ENCODE measurements at places on chromosomes 3 and 15.

- no peak for DNase-seq
Measured at GRCh38 chr3:72721683-72722381, 126.4 kb downstream of the SHQ1 start.

- no peak for DNase-seq
Measured at GRCh38 chr3:22297436-22297835, 546.4 kb upstream of the ZNF385D start.

GRCh38 chr3:120928991-120929390 is 21.0 kb downstream of the STXBP5L start:
- no peak for DNase-seq

DNA sequence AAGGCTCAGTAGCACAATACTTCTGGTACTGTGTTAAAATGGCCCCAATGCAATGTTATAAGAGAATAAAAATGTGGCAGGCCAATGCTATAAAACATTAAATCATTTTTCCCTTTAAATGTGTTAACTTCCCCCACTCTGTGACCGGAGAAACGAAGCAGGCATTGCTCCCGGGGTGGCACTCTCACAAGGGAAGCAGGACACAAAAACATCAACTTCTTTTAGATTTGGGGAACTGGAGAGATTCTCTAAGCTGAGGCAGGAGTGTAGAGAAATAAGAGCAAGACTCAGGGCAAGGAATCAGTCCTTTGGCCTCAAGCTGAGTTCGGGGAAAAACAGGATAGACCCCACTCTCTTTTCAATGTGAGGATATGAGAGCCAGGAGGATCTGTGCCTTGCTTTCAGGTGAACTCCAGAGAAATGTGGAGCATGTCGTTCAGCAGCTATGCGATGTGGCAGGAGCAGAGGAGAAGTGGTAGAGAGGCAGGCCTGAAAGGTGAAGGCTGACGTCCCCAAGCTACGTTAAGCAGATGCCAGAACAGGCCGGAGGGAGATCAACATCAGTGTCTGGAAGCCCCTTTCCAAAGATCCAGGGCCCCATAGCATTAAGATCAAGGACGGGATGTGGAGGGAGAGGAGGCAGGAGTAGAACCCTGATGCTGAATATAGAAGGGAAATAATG is 160.2 kb downstream of the PLD1 start:
- no peak for DNase-seq

DNA sequence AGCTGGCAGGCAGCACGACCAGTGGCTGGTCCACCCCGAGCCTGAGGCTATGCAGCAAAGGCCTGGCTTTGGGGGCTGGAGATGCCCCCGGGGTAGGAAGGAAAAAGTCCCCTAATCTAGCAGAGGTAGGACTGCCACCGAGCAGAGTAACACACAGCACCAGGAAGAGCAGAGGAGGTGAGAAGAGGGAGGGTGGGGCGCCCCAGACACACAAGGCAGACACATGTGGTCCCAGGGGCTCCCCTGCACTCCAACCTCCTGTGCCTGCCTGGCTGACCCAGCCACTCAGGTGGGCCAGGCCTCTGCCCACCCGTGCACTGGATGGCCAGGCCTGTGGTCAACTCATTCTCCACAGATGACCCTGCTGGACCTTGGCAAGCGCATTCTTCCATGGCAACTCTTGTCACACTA is 112.4 kb downstream of the ADCY5 start:
- no peak for DNase-seq

DNA sequence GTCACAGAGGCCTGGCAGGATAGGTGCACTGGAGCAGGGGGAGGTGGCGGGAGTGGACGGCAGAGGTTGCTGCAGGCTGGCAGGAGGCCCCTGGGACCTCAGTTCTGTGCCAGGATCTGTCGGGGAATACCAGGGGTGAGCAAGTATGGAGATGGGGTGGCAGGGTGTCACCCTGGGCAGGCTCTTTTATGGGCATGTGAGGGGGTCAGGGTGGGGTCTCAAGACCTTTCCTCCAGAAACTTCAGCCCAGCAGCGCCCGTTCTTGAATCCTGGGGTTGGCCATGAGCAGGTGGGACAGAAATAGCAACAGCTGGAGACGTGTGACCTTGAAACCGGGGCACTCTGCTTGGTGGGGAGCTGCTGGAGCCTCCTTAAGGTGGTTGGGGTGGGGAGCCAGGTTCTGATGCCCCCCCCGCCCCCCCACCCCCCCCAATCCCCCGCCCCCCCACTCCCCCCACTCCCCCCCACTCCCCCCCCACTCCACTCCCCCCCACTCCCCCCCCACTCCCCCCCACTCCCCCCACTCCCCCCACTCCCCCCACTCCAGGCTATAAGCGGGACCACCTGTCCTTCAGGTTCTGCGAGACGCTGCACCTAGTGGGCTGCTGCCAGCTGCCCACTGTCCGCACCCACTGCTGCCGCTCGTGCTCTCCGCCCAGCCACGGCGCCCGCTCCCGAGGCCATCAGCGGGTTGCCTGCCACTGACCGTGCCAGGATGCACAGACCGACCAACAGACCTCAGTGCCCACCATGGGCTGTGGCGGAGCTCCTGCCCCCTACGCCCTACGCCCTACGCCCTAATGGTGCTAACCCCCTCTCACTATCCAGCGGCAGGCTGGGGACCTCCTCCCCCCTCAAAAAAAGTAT is 84.9 kb downstream of the TBC1D2B start:
- no peak for DNase-seq

DNA sequence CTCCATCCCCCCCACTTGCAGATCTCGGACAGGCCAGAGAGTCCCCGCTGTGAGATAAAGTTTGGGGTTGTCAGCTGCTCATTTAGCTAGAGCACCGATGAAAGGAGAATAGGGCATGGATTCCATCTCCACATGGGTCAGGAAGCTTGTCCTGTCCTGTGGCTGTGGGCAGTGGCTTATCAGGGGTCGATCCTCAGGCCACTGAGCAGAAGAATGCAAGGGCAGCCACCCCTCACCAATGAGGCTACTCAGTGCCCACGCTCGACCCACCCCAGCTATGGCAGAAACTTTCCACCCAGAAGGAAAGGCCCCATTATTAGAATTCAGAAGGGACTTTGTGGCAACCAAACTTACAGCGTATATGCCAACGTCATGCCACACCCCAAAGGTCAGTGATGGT is 43.3 kb downstream of the CPN2 start:
- no peak for DNase-seq

DNA sequence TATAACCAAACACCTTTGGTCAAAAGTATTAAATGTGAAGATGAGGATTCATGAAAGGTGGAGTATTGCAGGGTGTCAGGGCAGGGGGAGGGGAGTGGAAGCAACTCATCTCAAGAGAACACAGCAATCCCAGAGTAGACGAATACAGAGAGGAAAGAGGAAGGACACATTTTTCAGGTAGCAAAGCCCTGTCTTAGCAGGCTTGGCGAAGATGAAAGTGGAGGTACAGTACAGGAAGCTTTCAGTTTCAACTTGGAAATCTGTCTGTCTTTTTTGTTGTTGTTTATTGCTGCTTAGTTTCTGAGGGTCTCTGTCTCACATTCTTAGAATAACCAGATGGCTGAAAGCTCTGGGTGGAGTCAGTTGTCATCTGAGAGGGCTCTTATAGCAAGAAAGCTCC is 80.8 kb upstream of the GPR149 start:
- no peak for DNase-seq

DNA sequence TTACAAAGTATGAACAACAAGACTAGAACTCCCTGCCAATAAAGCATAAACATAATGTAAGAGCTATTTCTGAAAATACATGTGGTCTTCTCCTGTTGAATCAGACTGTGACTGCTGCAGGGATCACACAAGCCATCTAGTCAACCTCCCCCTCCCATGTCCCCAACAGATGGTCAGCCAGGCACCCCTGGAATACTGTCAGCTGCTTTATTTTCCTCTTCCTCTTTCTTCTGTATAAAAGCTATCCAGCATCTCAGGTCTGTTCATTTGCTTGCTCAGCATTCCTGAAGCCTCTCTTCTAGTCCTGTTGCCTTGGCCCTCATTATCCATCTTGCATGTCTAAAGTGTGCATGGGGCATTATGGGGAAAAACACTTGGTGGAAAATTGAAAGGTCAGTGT is 6.5 kb upstream of the MINDY4B start:
- DNase-seq, result no peak

DNA sequence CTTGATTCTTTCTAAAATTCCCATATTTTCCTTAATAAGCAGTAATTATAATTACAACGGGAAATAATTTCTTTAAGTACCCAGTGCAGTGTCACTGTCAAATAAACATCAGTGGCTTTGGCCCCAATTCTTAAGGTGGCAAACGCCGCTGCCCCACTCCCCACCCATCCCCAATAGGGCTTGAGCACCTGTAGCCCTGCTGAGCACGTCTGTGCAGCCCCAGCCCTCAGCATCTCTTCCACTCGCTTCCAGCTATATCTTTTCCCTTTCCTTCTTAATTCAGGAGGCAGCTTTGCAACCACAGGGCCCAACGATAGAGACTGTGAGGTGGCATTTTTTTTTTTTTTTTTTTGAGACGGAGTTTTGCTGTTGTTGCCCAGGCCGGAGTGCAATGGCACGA is 9.0 kb downstream of the PPM1M start:
- DNase-seq, result peak; percentile 24

- no peak for DNase-seq
Measured at GRCh38 chr15:92747047-92747446, 91.5 kb upstream of the FAM174B start.

GRCh38 chr3:195031574-195032003 is 239.4 kb downstream of the XXYLT1 start:
- DNase-seq, result peak; percentile 21

DNA sequence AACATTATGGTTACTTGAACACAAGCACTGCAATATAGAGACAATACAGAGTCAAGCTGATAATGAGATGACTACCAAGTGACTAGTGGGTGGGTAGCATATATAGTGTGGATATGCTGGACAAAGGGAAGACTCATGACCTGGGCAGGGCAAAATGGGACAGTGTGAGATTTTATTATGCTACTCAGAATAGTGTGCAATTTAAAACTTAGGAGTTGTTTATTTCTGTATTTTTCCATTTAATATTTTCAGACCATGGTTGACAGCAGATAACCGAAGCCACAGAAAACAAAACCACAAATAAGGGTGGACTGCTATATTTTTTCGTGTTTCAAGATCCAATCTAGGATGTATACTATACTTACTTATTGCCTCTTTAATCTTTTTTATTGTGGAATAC is 19.6 kb downstream of the GALK2 start:
- DNase-seq, result no peak

GRCh38 chr3:156721687-156722618 is 47.6 kb downstream of the TIPARP start:
- no peak for DNase-seq

GRCh38 chr3:4067893-4068292 is 235.3 kb upstream of the SETMAR start:
- DNase-seq, result no peak

GRCh38 chr3:174958671-174959328 is 99.7 kb downstream of the NAALADL2 start:
- no peak for DNase-seq

GRCh38 chr3:136730595-136731273 is 21.4 kb downstream of the STAG1 start:
- DNase-seq, result no peak

GRCh38 chr3:150666167-150666566 is 37.6 kb downstream of the ERICH6 start:
- no peak for DNase-seq

GRCh38 chr3:193798051-193798450 is 205.0 kb downstream of the OPA1 start:
- no peak for DNase-seq

GRCh38 chr3:27224197-27224596 is 145.0 kb downstream of the NEK10 start:
- no peak for DNase-seq

- no peak for DNase-seq
Measured at GRCh38 chr3:140378571-140379340, 299.1 kb upstream of the TRIM42 start.

- DNase-seq, result no peak
Measured at GRCh38 chr3:54781728-54782127, 146.1 kb downstream of the LRTM1 start.

- no peak for DNase-seq
Measured at GRCh38 chr3:16468002-16468335, 45.5 kb downstream of the RFTN1 start.

GRCh38 chr3:131616719-131617118 is 113.9 kb upstream of the MRPL3 start:
- DNase-seq, result no peak

DNA sequence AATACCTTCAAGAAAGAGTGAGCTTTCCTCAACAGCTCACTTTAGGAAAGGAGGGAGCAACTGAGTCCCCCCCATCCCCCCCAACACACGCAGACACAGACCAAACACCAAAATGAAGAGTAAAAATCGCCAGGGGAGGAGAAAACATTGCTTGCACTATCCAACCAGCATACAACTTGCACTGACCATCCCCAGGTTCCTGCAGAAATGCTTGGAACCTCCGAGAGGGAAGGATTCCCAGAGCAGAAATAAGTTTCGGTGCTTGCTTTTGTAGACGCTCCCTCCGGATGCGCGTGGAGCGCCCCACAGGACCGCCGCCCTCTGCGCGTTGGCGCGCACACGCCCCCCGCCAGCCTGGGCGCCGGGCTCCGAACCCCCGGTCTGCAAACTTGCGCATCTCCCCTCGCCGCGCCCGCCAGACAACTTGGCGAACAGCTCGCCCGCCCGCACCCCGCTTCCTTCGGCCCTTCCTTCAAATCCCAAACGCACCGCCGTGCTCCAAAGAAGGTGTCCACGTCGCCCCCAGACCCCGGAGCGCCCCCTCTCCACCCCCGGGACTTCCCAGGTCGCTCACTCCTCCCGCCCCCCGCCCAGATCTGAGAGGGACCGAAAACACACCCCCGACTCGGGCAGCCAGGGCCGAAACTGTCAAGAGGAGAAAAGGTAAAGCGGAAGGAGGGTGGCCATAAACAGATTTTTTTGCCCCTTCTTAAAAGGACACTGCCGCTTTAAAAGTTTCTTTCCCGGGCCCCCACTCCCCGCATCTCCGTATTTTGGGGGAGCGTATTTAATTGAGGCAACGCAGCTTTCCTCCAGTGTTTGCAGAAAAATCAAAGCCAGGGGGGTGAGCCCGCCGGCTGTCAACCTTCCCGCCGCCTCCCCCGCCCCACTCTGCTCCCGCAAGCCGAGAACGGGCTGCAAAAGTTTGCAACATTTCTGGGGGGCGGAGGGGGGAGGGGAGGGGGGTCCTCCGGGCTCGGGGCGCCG is 859 bp downstream of the RORA start:
- DNase-seq, result no peak

GRCh38 chr3:86175051-86175536 is 815.9 kb downstream of the VGLL3 start:
- DNase-seq, result no peak
